ENCODE measurements at places on chromosomes 13 and 19. TPM values are rescaled to one million over a fixed set of nuclear protein-coding genes. Genes with fewer than 3 reads are reported as not detected.

PSG1 gene
- not detected for total RNA-seq

PPP1R37 gene
- total RNA-seq = 17.3 TPM

CPB2 gene
- not detected for total RNA-seq

ZNF534 gene
- total RNA-seq = 1.5 TPM

TMEM38A gene
- 6.0 TPM for total RNA-seq

SIGLEC8 gene
- total RNA-seq = 0.94 TPM

GDF15 gene
- total RNA-seq = 5.9 TPM

MIA gene
- not detected for total RNA-seq

FCER2 gene
- 0.68 TPM for total RNA-seq

CACNA1A gene
- total RNA-seq = 0.51 TPM

IGFL3 gene
- total RNA-seq = not detected

ATP4B gene
- not detected for total RNA-seq

ZNF699 gene
- 11.2 TPM for total RNA-seq

All from subcutaneous adipose tissue (tissue), 4 donors.